ENCODE measurements at places on chromosomes 4 and X.

GRCh38 chr4:53747401-53747800 lies 156.1 kb upstream of the LNX1 start:
- DNase-seq, result no peak

GRCh38 chrX:262381-262909 lies 18.7 kb upstream of the PLCXD1 start:
- DNase-seq, result no peak

- DNase-seq, result no peak
Observed at GRCh38 chr4:2484993-2485392, 16.1 kb downstream of the RNF4 start.

- no peak for DNase-seq
Observed at GRCh38 chr4:147340111-147340510, 140.8 kb upstream of the EDNRA start.

DNA sequence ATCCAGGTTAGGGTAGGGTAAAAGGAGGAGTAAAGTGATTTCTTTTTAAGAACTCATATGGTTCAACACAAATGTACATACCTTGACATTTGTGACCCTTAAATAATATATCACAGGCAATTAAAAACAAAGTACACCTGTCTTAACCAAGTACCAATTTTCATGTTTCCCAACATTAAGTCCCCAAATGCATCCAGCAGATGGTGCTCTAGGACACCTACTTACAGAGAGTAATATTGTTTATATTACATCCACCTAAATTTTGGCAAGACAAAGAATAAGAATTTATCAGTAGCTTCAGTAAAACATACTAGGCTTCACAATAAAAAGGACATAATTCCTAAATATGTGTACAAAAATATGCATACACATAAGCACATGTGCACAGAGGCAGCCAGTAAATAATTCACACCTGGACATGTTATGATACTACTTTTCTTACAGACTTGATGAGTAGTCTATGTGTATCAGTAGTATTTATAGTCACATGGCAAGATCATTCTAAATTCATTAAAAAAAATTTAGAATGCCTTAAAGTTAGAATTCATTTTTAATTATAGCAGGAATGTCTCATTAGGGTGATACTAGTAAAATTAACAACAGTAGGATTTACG lies 219.7 kb downstream of the DCLK2 start:
- peak; percentile 75 for DNase-seq

DNA sequence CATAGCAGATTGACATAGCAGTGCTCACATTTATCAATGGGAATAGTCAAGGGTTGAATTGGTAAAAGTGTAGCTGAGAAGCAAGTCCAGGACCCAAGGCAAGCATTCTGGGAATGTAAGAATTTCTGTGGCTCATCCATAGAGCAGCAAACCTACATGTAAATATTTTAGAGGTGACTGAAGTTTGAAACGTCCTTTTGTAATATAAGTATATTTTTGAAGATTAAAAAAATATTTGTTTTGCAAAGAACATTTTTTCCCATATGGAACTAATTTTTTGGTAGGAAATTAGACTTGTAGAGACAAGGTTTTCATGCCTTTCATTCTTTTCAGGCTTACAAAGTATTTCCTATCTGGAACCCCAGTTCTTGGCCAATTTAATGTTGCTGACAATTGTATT lies 104.0 kb downstream of the TEX13A start:
- no peak for DNase-seq

DNA sequence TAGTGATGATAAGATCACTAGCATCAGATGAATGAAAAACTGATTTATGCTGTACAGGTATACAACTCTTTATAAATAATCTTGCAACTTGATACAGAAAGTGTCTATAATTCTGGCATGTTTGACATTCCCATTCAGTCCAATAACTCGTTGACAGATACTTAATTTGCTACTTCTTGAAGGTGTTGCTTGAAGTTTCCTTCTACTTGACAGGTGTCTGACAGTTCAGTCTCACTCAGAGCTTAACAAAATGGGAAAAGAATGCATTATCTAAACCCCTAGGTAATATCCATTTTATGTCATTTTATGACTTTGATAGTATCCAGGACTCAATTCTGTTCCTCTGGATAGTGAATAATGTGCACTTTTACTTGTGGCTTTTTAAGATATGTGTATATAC lies 508.9 kb downstream of the GRID2 start:
- DNase-seq, result no peak

DNA sequence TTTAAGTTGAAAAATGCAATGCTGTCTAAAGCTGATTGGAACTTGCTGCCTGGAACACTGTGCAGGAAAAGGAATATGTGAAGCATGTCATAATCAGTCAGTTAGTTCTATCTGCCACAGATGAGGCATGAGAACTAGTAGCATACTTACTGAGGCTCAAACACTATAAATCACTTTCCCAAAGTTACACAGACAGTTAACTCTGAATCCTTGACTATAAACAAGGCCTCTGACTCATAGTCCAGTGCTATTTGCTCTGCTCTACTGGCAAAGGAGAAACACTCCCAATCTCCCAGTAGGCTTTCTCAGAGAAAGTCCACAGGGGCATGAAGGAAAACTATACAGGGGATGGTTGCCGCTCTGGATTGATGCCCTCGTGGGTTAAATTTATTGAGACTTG lies 2078.4 kb upstream of the TENM3 start:
- DNase-seq, result no peak

DNA sequence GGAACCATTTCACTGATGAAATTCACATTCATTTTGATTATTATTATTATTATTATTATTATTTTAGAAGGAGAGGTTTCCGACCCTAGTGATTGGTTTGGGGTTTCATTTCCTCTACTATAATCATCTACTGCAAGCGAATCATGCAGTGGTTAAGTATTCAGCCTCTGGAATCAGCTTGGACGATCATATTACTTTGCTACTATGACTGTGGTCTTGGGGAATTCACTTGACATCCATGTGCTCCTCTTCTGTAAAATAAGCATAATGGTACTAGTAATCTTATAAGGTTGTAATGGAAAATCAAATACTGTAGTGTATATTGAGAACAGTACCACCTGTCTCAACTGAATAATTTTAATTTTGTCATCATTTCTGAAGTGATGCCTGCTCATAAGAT lies 132.1 kb upstream of the SLC4A4 start:
- no peak for DNase-seq

GRCh38 chr4:4887426-4887825 lies 28.0 kb downstream of the MSX1 start:
- DNase-seq, result no peak

DNA sequence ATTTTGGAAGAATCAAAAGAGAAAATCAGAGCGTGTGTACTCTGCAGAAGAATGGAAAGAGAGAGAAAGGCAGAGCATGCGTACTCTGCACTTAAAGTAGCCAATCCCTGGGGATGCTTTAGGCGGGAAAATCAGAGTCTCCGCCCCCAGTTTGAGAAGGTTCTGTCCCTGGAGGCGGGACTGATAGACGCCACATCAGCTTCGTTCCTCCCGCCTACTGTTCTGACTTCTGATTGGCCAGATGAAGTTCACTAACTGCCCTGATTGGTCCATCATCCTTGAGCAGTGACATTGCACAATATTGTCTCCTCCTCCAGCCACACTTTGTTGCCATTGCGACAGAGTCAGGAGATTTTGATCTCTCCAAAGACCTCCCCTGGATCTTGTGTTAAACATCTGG lies 23.8 kb downstream of the SSX1 start:
- DNase-seq, result no peak

DNA sequence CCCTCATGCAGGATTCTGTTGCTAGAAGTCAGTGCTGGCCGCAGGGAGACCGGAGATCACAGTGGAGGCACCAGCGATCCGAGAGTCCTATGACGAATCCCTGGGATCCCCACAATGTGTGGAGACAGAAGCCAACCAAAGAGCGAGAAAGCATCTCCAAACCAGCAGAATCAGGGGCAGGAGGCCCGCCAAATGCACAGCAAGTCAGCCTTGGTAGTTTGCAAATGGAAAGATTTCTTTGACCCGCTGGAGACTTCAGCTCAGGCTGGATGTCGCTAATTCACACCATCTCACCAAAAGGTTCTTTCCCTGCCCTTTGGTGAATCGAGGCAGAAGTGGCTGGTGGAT lies 505 bp upstream of the PKD2 start:
- DNase-seq, result no peak

- DNase-seq, result no peak
Observed at GRCh38 chr4:188423039-188423438, 283.8 kb downstream of the TRIML1 start.

DNA sequence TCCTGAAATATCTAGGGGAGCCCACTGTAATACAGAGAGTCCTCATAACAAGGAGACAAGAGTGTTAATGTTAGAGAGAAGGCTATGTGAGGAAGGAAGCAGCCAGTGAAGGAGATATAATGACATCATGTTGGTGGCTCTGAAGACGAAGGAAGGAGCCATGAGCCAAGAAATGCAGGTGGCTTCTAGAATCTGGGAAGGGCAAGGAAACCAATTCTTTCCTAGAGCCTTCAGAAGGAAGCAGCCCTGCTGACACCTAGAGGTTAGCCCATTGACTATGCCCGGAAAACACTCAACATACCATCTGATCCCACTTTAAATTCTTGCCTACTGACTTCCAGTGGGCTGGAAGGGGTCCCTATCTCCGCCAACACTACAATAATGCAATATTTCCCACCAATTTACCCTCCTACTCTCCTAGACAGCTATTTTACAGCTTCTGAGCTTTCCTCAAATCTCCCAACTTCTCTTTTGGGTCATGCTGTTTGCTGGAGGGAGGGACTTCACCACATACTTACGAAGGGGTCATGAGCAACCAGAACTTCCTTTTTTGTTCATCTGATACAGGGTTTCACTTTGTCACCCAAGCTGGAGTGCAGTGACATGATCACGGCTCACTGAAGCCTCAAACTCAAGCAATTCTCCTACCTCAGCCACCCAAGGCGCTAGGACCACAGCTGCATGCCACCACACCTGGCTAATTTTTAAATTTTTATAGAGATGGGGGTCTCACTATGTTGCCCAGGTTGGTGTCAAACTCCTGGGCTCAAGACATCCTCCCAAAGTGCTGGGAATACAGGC lies 25.2 kb upstream of the G3BP2 start:
- DNase-seq, result no peak

DNA sequence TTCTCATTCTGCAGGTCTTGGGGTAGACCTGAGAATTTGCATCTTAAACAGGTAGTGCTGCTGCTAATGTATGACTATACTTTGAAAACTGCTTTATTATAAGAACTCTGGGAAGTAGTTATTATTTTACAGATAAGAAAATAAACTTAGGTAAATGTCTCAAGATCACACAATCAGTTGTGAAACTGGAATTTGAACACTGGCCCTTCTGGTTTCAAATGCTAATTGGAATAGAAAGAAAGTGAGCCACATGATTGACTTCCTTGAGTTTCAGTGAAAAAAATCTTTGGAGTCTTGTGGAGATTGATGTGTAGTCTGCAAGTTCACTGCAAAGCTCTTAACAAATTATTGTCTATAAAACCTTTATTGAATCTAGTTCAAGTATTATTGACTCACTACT lies 44.5 kb downstream of the FTHL17 start:
- no peak for DNase-seq

DNA sequence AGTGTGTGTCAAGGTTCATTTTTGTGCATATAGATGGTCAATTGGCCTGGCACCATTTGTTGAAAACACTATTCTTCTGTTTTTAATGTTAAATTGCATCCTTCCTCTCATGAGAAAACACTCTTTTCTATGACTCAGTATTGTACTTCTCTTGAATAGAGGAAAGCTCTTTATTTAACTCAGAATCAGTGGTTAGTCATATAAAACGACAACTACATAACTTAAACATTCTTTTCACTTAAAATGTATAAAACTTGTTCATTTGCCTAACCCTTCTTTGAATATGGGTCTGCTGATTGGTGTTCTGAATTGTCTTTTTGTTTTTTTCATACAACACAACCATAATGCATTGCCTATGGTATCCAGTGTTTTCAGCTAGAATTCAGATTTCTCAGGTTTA lies 17.2 kb upstream of the MRPL1 start:
- no peak for DNase-seq

DNA sequence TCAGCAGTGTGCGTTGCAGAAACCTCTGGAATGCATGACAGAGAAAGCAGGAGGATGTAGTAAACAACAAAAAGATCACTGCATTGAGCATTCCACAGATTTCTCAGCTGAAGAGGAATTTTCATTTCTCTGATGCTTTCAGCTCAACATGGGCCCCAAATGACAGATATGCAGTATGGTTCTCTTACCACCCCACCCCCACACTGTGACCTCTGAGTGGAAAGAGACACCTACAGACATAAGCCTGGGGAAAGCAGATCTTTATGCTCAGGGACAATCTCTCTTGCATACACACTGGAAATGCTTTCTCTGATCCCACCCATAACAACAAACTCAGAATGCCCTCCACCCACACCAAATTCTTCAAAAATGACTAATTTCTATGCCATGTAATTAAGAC lies 983.7 kb upstream of the LCORL start:
- DNase-seq, result no peak

- no peak for DNase-seq
Observed at GRCh38 chr4:124934916-124935315, 222.4 kb upstream of the ANKRD50 start.

- DNase-seq, result no peak
Observed at GRCh38 chr4:125280892-125281403, 33.8 kb upstream of the FAT4 start.

GRCh38 chr4:154475820-154476219 lies 15.8 kb downstream of the DCHS2 start:
- DNase-seq, result no peak

DNA sequence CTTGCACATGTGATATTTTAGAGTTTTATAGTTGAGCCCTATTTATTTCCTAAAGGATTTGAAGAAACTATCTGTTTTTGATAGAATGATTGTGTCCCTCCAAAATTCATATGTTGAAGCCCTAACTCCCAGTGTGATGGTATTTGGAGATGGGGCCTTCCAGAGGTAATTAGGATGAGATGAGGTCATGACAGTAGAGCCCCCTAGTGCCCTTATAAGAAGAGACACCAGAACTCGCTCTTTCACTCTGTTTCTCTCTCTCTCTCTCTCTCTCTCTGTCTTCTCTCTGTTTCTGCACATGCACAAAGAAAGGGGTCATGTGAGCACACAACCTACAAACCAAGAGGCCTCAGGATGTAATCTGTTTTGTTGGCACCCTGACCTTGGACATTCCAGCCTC lies 921.9 kb upstream of the DIAPH2 start:
- DNase-seq, result no peak

DNA sequence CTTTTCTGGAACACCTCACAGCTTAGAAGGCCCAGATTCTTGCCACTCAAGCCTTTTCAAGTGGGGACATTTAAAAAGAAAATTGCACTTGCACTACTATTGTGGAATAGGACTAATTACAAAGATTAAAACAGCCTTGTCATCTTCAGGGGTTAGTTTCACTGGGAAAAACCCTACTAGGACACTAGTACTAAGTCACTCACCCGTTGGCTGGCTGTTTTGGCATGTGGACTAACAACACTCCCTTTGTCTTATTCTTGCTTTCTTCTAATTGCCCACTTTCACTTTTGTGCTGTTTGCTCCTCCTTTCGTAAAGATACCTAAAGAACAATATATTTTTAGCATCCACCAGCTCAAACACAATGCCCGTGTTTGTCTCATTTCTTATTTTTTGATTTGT lies 200.9 kb upstream of the MID1 start:
- no peak for DNase-seq

- no peak for DNase-seq
Observed at GRCh38 chr4:142579443-142579842, 266.7 kb downstream of the INPP4B start.

- DNase-seq, result no peak
Observed at GRCh38 chrX:132463411-132463810, 25.4 kb downstream of the MBNL3 start.

GRCh38 chrX:70292788-70293187 lies 2.9 kb downstream of the KIF4A start:
- DNase-seq, result no peak

Measured in NCI-H1092 (cell line).